ENCODE measurements at places on chromosomes 5 and 9. TPM values are rescaled to one million over a fixed set of nuclear protein-coding genes. Genes with fewer than 3 reads are reported as not detected.

Gene COL27A1
- total RNA-seq, result 17.2 TPM

Gene SLC34A1
- not detected for total RNA-seq

Gene HSD17B3
- not detected for total RNA-seq

Gene FAM114A2
- 20.4 TPM for total RNA-seq

Gene PAPPA
- total RNA-seq, result 4.4 TPM

Gene ABO
- 17.2 TPM for total RNA-seq

Gene ATP10B
- 9.1 TPM for total RNA-seq

DNA sequence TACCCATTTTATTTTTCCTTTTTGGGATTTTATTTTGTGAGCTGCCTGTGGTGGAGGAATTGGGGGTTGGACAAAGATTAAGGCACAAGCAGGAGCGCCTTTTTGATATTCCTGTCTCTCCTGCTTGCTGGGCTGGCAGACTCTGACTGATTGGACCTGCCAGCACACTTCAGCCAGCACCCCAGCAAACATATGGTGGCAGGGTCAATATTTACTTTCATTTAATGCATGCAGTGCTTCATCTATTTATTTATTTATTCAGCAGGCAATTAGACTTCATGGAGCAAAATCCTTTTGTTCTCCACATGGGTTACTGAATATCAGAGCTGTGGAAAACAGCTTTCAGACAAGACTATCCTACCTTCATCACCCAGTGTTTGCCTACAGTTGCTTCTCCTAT is 48.4 kb upstream of the EPB41L4A start:
- no peak for DNase-seq

DNA sequence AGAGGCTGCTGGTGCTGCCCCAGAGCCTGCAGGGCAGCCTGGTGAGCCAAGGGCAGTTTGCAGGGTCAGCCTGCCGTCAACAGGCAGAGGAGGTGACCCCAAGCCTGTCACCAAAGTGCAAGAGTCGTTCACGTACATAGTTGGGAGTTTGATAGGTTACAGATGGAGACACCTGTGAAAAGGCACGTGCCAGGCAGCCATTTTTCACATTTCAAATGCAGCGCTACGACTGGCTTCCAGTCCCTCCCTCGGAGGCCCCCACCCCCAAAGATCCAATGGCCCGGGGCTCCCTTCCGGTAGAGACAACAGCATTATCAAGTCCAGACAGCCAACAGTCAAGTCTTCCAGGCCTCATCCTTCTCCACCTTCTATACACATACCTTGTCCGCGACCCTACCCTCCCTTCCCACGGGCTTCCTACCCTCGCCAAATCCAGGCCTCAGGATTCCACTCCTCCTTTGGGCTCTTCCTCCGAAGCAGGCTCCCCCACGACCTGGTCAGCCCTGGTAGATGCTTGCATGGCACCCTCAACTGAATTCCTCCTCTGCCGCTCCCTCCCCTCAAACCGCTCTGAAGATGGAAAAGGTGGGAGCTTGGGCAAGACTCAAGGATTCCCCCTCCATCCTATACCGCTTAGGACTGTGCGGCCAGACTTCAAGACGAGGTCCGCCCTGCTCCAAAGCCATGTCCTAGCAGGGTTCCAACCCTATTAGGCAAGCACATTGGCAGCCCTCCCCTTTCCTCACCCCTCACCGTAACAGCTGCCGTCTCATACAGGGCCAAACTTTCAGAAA is 13.2 kb downstream of the HNRNPH1 start:
- DNase-seq, result no peak

DNA sequence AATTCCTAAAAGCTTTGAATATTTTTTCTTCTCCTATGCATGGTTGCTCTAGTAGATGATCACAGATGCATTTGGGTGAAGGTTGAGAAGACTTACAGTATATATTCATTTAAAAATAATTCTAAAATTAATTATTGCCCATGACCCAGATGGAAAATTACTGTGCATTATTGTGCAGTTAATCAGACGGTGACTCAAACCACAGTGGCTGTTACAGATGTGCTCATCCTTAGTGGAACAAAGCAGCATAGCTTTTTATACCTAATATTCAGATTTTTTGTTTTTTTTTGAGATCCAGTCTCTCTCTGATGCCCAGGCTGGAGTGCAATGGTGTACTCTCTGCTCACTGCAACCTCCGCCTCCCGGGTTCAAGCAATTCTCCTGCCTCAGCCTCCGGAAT is 10.7 kb downstream of the OR2V1 start:
- DNase-seq, result no peak

- DNase-seq, result no peak
Observed at GRCh38 chr5:17343675-17344074, 126.2 kb downstream of the BASP1 start.

GRCh38 chr9:136546697-136547501 is 1.1 kb upstream of the NOTCH1 start:
- no peak for DNase-seq

GRCh38 chr9:134644725-134645606 is 3.4 kb downstream of the COL5A1 start:
- no peak for DNase-seq

DNA sequence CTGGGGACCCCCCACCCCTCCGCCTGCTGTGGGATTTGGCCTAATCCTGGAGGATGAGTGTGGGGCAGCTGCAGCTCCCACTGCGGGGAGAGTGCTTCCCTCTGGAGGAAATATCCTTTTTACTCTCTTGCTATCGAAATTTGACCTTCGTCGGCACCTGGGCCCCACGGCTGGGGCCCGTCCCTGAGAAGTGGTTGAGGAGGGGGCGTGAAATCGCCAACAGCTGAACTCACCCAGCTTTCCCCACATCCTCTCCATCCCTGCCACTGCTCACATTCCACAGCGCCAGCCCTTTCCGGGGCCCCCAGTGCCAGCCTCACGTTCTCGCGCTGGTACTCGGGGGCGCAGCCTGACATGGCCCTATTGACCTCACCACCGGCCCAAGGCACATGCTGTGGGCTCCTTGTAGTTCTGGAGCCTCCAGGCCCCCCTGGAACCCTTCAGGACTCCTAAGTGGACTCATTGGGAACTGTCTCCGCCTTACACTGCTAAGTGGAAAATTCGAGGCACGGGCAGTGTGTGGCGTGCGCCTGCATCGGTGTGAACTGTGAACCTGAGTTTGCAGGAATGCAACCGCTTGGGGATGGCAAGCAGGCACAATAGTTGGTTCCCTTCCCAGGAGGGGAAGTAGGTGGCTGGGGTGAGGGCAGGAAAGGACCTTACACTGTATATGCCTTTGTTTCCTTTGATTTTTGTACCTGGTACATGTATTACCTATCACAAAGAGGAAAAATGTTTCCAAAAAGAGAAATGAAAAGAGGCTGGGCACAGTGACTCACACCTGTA is 19.2 kb downstream of the FGFR4 start:
- no peak for DNase-seq

DNA sequence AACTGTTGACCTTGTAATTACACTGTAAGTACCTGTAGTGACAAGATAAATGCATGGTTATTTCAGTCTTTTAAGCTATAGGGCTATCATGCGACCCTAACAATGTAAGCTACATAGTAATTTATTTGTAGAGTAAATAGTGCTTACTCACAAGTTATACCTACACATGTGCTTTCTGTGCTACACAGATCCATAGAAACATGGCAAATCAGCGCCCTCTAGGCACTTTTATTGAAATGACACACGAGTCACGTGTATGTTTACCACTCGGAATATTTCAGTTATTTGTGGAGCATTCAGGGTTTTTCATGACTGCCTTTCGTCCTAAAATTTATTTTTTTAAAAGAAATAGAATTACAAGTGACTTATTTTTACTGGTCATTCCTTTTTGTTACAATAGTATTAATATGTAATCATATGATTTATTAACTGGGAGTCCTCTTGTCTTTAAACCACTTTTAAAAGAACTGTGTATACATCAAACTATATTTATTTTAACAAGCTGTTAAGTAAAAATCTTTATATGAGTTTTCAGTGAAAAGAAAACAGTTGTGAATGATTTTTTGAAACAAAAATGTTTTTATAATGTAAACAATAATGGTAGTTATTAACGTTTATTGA is 1242.3 kb upstream of the WWC1 start:
- DNase-seq, result no peak

DNA sequence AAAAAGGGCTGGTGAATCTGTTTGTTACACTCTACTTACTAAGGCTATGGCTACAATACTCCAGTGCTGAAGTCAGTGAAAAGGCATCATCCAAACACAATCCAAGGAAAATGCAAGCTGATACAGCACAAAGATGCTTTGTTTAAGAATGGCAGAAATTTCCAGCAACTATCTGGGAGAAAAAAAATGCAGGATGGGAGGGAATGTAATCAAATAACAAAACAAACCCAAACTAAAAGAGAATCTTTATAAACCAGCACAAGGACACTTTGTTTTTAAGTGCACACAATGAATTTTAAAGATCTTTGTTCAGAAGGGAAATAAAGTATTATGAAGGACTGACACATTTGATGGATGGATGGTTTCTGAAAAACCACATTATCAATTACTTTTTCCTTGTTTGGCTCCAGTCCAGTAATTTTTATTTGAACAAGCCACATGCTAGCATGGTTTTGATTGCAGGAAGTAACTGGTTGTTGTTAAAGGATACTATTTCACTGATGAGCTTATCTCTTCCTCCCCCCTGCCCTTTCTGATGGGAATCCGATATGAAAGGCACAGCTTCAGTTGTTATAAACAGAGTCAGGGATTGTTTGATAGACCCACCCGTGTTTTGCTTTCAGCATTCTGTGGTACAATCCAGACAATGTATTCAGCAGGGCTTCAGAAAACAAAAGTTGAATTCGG is 12.1 kb upstream of the TLE4 start:
- no peak for DNase-seq

GRCh38 chr9:30799527-30800101 is 1584.8 kb upstream of the ACO1 start:
- no peak for DNase-seq

DNA sequence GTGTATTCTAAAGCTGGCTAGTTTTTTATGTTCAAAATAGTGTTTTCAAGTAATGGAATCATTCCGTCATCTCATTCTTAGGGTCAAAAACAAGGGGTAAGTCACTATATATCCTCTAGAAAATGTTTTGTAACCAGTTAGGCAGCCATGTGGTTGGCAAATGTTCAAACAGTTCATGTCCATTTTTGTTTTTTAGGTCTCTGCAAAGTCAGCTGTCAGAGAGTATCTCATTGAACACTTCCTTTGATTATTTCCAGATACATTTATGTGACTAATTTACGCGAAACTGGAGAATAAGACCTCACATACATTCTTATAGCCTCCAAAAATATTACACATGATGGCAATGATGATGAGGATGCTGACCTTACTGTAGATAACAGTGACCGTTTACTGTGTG is 50.4 kb downstream of the TRIO start:
- no peak for DNase-seq

GRCh38 chr5:9428272-9428671 is 117.6 kb downstream of the SEMA5A start:
- DNase-seq, result no peak
